ENCODE measurements at places on chromosomes 13 and 19.

- no peak for DNase-seq
Measured at GRCh38 chr19:1871630-1872029, 8.3 kb upstream of the KLF16 start.

DNA sequence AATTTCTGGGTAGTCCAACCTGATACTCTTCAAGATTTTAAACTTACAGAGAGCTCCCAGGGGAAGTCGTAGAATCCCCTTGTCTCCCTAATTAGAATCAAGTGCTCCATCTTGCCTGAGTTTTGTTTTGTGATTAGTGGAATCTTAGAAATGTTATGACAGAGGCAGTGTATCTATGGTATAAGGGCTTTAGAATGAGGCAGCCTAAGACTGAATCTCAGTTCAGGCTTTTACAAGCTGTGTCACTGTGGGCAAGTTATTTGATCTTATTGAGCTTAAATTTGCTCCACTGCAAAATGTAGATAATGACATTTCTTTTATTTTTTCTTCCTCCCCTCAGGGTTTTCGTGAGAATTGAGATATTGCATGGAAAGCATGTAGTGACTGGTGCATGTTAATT lies 215.5 kb downstream of the POSTN start:
- DNase-seq = no peak

DNA sequence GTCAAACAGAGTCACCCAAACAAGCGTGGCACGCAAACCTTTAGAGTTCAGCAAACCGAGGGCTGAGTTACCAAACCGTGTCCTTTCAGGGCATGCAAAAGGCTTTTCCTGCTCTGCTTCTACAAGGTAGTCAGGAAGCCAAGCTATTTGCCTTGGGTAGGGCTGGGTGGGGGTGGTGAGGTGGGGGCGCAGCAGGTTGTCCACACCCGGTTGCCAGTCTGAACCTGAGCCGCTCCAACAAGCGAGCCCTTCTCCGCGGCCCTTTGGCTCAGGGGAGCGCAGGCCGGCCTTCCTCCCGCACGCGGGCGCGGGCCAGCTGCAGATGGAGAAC lies 347 bp upstream of the CLDN10 start:
- no peak for DNase-seq

DNA sequence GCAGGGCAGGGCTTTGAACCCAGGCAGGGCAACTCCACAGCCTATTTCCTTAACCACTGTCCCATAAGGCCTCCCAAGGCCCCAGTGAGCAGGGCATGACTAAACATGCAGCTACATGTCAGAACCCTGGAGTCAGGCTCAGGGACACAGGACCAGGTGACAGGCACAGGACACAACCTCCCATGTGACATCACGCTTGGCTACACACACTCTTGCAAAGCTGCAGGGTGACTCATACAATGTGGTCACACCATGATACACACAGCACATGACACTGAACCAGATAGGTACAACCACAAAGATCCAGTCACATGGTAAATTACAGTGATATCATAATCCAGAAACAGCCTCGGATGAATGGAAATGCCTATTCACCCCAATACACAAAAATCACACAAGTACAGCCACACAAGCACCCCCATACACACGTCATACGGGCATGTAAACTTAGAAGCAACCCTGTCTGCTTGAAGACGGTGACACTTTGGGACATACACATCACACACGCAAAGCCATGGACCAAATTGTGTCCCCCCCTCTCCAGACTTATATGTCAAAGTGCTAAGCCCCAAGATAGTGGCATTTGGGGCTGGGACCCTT lies 14.5 kb downstream of the KLK4 start:
- peak; percentile 45 for DNase-seq

GRCh38 chr19:53961523-53962356 lies 997 bp upstream of the CACNG8 start:
- DNase-seq = peak; percentile 13

DNA sequence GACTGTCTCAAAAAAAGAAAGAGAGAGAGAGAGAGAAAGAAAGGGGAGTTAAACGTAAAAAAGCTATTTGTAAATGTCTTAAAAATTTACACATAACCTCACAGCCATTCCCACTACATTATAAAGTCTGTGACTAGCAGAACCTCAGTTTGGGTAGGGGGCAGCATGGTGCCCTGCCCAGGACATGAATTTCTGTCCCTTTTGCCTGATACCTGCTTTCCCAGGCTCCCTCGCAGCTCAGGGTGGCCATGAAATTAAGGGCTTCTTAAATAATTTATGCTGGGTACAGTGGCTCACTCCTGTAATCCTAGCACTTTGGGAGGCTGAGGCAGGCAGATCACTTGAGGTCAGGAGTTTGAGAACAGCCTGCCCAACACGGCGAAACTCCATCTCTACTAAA lies 4.8 kb downstream of the IFNL1 start:
- DNase-seq = no peak

DNA sequence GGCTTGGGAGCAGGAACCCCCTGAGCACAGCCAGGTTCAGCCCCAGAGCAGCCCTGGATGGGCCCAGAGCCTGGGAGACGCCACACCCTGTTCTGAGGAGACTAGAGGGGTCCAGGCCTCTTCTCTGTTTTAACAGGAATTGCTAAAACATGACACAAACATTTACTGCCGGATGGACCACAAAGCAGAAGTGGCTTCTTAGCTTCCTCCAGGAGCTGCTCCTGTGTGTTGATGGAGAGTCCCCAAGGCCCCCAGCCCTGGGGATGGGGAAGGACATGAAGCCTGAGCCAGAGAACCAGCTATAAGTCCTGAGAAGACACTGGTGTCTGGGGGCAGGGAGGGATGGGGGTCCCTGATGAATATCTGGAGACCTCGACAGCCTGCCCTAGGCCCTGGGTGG lies 14.6 kb downstream of the CEACAM3 start:
- no peak for DNase-seq

GRCh38 chr19:46670813-46671212 lies 9.8 kb upstream of the DACT3 start:
- DNase-seq = no peak

DNA sequence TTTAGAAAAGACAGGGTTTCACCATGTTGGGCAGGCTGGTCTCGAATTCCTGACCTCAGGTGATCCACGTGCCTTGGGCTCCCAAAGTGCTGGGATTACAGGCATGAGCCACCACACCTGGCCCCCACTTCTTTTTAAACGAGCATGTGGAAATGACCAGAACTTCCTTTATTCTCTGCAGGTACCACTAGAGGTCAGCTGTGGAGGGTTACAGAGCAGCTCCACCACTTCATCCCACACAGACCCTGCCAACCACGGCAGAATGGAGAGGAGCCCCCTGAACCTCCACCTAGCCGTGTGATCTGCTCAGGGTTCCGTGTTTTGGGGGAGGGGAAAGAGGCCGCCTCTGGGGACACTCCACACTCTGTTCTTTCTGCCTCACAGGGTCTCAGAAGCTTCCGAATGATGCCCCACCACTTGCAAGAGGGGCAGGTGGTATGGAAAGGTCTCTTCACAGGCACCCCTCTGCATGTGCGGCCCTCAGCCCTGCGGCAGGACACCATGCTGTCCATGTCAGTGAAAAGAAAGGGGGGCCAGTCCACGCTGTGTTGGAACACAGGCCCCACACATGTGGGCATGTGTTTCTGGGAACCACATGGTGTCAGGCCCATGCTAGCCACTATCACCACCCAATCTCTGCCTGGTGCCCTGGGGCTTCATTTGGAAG lies 465.0 kb downstream of the TSHZ3 start:
- no peak for DNase-seq

DNA sequence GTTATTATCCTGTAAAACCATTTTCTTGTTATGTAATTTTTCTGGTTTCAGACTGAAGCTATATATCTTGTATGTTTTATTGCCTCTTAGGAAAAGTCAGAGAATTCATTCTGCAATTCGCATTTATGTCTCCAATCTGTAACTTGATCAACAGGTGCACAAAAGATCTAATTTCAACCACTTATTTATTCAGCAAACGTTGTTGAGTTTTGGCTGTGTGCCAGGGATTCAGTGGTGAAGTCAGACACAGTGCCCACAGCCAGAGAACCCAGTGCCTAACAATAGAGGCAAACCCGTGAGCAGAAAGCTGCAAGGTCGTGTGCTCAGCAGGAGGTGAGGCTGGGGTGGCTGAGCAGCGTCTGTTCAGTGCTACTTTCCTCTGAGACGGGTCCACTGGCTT lies 119.5 kb upstream of the MCF2L start:
- DNase-seq = peak; percentile 41

- DNase-seq = no peak
Measured at GRCh38 chr13:47707414-47707813, 293.7 kb downstream of the SUCLA2 start.

- DNase-seq = no peak
Measured at GRCh38 chr13:39245688-39246087, 207.4 kb downstream of the NHLRC3 start.

GRCh38 chr13:49549289-49549688 lies 36.1 kb downstream of the RCBTB1 start:
- no peak for DNase-seq

- DNase-seq = peak; percentile 65
Measured at GRCh38 chr13:39888865-39889810, 233.7 kb downstream of the COG6 start.

- no peak for DNase-seq
Measured at GRCh38 chr19:48206397-48207093, 36.1 kb downstream of the ZSWIM9 start.

DNA sequence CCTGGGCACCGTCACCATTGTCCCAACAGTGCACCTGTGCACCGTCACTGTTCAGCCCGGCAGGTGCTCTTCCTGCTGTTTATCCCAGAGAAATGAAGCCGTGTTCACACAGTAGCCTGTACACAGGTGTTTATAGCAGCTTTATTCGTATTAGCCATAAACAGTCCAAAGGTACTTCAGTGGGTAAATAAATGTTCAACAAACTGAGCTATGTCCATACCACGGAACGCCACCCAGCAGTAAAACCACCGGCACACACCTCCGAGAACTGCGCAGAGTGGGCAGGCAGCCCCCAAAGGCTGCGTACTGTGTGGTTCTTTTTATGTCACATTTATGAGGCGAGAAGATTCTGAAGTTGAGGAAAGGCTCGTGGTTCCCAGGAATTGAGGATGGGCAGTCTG lies 44.9 kb upstream of the DCUN1D2 start:
- no peak for DNase-seq

DNA sequence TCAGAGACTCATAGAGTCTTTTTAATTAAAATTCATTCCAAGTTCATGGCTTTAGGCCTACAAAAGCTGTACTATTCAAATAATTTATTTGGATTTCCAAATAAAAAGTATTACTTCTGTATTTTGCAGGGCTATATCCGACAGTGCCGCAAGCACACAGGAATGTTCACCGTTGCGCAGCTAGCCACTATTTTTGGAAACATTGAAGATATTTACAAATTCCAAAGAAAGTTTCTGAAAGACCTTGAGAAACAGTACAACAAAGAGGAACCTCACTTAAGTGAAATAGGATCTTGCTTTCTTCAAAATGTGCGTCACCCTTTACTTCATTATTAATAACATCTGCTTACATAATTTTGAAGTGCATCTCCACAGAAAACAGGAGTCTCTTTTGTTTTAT lies 20.5 kb upstream of the C1QTNF9 start:
- DNase-seq = no peak

GRCh38 chr19:30172613-30173242 lies 199.5 kb upstream of the ZNF536 start:
- no peak for DNase-seq

DNA sequence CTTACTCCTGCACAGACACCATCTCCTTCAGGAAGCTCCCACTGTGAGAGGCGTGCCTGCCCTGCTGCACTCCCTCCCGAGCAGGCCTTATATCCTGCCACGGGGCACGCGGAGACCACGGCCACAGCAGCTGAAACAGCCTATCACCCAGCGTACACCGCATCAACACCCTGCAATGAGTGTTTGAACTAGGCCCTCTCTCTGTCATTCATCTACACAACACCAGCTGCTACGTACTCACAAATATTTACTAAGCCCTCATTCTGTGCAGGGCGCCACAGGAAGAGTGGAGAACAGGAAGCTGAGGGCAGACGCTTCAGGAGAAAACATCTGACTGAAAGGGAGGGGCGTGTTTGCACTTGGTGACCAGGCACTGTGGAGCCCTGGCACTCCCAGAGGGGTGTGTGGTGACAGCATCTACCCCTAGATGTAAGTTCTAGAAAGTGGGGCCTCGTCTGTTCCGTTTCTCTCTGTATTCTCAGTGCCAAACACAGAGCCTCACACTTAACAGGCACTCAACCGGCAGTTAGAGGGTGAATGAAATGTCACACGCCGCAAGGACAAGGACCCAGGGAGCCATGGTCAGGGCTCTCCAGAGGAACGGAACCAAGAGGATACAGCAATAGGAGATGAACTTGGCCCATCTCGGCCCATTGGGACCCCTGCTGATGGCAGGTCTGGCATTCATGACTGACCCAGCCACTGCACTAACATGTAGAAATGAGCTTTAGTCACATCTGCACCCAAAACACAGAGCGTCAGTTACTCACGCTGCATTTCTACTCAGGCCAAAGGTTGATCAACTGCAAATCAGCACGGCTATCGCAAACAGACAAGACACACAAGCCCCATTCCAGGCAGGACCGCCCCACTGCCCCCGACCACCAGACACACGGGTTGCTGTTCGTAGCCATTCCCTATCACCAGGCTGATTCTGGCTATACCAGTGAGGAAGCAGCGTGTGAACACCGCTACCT lies 15.7 kb downstream of the RANBP3 start:
- DNase-seq = peak; percentile 33

- DNase-seq = peak; percentile 96
Measured at GRCh38 chr19:50330365-50331078, 1.3 kb upstream of the KCNC3 start.

GRCh38 chr19:42115219-42115618 lies 17.0 kb downstream of the POU2F2 start:
- no peak for DNase-seq

DNA sequence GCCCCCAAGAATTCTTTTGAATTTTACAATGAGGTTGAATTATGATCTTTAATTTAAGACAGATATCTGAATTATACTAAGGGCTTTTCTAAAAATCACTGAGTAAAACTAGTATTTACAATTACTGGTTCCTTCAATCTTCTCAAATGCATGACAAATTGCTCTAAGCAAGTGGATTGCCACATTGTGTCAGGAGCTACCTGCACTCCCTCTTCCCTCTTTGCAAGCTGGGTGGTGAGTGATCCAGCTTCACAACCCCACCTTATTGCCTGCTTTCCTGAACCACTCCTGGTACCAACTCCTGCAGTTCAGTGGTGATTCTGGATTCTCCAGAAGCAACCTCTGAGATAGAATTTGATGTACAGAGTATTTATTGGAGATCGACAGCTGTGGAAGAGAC lies 49.9 kb upstream of the SERP2 start:
- no peak for DNase-seq

GRCh38 chr19:50534478-50534877 lies 20.8 kb upstream of the ASPDH start:
- no peak for DNase-seq

All from eye (tissue), 1 donor.